A375 (cell line): ENCODE measurements at places on chromosomes 7 and 10. TPM values are rescaled to one million over a fixed set of nuclear protein-coding genes. Genes with fewer than 3 reads are reported as not detected.

The TMEM273 gene
- not detected in 2 replicates for total RNA-seq

The MMP21 gene
- total RNA-seq, result 0.19 TPM in 1 of 2 replicates, not detected in the other

The GPR141 gene
- total RNA-seq, result not detected in 2 replicates

The PLA2G12B gene
- not detected in 2 replicates for total RNA-seq

The CFAP69 gene
- 4.8 and 13.1 TPM in 2 replicates for total RNA-seq

The PNLIP gene
- not detected in 2 replicates for total RNA-seq

The PGAM2 gene
- total RNA-seq, result 2.6 and 3.0 TPM in 2 replicates

The INA gene
- total RNA-seq, result not detected in 2 replicates

The STEAP1B gene
- 35.9 and 48.7 TPM in 2 replicates for total RNA-seq

The ATP6V1F gene
- 96.2 and 110 TPM in 2 replicates for total RNA-seq

The SLIT1 gene
- 0.03 TPM in 1 of 2 replicates, not detected in the other for total RNA-seq

The CTTNBP2 gene
- 0.19 and 2.4 TPM in 2 replicates for total RNA-seq

The STOX1 gene
- total RNA-seq, result 0.15 and 0.21 TPM in 2 replicates

The TCAF2 gene
- total RNA-seq, result 4.1 and 4.4 TPM in 2 replicates

The HEPACAM2 gene
- not detected in 2 replicates for total RNA-seq

The PCGF6 gene
- 20.9 and 23.4 TPM in 2 replicates for total RNA-seq

The AP3M1 gene
- total RNA-seq, result 12.5 and 14.9 TPM in 2 replicates

The FOXI2 gene
- not detected in 2 replicates for total RNA-seq

The COBL gene
- 4.1 and 5.0 TPM in 2 replicates for total RNA-seq

The PDE6C gene
- total RNA-seq, result not detected in 2 replicates

The CYP17A1 gene
- total RNA-seq, result not detected in 2 replicates

The PRLHR gene
- not detected in 2 replicates for total RNA-seq

The SLC16A9 gene
- total RNA-seq, result 0.87 and 1.1 TPM in 2 replicates

The PLXDC2 gene
- 4.6 TPM in 2 replicates for total RNA-seq

The TACR2 gene
- total RNA-seq, result 0.08 TPM in 1 of 2 replicates, not detected in the other

The SPDYE11 gene
- total RNA-seq, result not detected in 2 replicates

The CCDC3 gene
- total RNA-seq, result 0.50 and 1.0 TPM in 2 replicates

The DNAJB9 gene
- 29.5 and 54.8 TPM in 2 replicates for total RNA-seq

The R3HCC1L gene
- 14.9 and 17.5 TPM in 2 replicates for total RNA-seq

The LEP gene
- not detected in 2 replicates for total RNA-seq

The TMEM26 gene
- not detected in 2 replicates for total RNA-seq

The PLPP4 gene
- total RNA-seq, result 3.2 and 7.1 TPM in 2 replicates

The HOXA7 gene
- total RNA-seq, result not detected in 2 replicates

The ITIH5 gene
- 0.68 and 2.0 TPM in 2 replicates for total RNA-seq

The PILRA gene
- total RNA-seq, result 0.24 and 0.45 TPM in 2 replicates

The JCAD gene
- total RNA-seq, result under 0.01 and 0.15 TPM in 2 replicates

The CPA5 gene
- 0.11 TPM in 1 of 2 replicates, not detected in the other for total RNA-seq

The ARHGAP19 gene
- 11.8 and 11.9 TPM in 2 replicates for total RNA-seq

The SLC13A1 gene
- not detected in 2 replicates for total RNA-seq

The TPST1 gene
- total RNA-seq, result 24.7 and 25.4 TPM in 2 replicates

The PRF1 gene
- total RNA-seq, result not detected in 2 replicates

The PHYHIPL gene
- not detected in 2 replicates for total RNA-seq

The NPSR1 gene
- not detected in 2 replicates for total RNA-seq

The CALML5 gene
- total RNA-seq, result not detected in 2 replicates

The CCDC146 gene
- 0.24 and 0.91 TPM in 2 replicates for total RNA-seq

The MSMB gene
- not detected in 2 replicates for total RNA-seq

The LGI1 gene
- total RNA-seq, result not detected in 2 replicates

The CCL26 gene
- total RNA-seq, result 0.57 and 0.88 TPM in 2 replicates

The ZNHIT1 gene
- total RNA-seq, result 154 and 183 TPM in 2 replicates

The EVX1 gene
- not detected in 2 replicates for total RNA-seq

The TEX36 gene
- 0.27 and 0.30 TPM in 2 replicates for total RNA-seq

The FANK1 gene
- total RNA-seq, result 0.85 and 2.8 TPM in 2 replicates

The RBM17 gene
- total RNA-seq, result 47.6 and 53.4 TPM in 2 replicates

The CHCHD3 gene
- total RNA-seq, result 169 and 187 TPM in 2 replicates

The EXOSC1 gene
- total RNA-seq, result 49.7 and 58.5 TPM in 2 replicates

The SFTPA1 gene
- total RNA-seq, result not detected in 2 replicates

The SORBS1 gene
- total RNA-seq, result 3.1 and 4.6 TPM in 2 replicates

The PON1 gene
- total RNA-seq, result not detected in 2 replicates
